ENCODE measurements at places on chromosomes 11 and 22.

GRCh38 chr11:74847395-74847794, 98.7 kb downstream of the RNF169 start:
- DNase-seq: no peak

GRCh38 chr11:30260813-30261212, 30.0 kb downstream of the FSHB start:
- DNase-seq: no peak

DNA sequence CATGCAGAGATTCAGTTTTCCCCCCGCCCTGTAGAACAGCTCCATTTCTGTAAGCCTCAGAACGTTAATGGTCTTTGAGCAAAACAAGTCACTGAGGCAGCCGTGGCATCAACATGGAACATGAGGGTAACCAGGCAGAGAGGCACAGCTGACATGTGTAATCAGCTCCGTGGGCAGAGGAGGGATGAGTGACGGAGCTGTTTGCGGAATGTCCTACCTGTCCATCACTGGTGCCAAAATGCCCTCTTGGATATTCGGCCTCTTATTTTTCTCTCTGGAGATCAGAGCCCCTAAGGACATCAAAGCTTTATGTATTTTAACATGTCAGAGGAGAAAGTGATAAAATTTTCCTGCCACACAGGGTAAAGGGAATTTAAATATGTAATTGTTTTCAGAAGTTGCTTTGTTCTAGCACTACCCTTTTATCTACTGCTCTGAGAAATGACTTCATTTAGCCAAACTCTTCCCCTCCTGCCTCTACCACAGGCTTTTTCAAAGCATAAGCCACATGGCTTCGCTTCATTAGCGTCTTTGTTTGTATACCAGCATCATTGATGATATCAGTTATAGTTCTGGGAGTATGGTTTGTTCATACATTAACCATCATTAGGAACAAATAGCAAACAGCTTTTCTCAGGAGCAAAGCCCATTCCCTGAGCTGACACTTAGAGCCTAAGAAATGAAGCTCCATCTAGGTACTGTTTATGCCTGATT, 32.9 kb downstream of the C11orf71 start:
- no peak for DNase-seq

GRCh38 chr11:44095506-44096359, at the start of gene EXT2:
TSS of gene EXT2 (plus strand) at chr11:44095678. CDS start at chr11:44107713, 12,035 bp downstream.
- peak; percentile 77 for DNase-seq

DNA sequence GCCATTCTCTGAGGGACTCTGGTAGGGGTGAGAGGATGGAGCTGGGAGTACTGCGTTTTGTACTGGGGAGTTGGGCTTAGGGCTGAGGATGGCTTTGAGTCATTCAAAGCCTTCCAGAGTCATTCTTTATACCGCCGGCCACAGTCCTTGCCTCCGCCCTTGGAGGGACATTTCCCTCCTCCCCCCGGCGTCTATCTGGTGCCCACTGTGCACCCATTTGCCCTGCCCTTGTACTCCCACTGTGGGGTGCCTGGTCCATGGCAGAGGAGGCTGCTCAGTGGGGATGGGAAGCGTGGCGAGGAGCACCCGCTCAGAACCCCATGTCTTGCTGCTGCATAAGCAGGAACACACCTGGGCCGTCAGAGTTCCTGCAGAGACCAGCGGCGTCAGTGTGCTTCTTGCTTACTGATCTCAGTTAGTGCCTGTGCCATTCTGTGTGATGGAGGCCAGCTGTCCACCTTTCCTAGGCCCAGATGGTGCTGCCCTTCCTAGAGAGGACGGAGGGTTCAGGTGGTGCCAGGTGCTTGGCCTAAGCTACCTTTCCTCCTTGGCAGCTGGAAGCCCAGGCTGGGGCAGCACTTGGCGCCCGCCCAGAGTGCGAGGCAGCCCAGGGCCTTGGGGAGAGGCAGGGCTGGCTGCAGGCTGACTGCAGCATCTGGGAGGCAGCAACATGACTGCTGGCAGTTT, 23.3 kb upstream of the TMEM191C start:
- DNase-seq: no peak

DNA sequence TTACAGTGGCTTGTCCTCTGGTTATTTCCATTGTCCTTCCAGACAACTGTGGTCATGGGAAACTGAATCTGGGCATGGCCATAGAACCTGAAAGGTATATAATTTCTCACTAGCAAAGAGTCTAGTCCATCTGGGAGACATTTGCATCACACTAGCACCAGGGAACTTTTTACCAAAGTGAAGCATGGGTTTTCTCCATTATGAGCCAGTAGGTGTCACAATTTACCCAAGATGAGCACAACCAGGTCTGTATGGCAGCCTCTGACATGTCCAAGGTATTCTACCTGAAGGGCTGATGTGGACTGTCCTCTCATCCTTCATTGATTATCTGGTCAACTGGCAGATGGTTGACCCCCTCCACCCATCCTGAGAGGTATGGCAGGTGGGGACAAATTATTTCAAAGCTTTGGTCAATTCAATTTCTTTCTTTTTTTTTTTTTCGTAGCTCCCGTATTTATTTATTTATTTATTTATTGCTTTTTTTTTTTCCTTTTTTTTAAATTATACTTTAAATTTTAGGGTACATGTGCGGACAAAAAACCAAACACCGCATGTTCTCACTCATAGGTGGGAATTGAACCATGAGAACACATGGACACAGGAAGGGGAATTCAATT, 425.9 kb downstream of the TMEM135 start:
- DNase-seq: peak; percentile 34

- no peak for DNase-seq
These were observed 37.8 kb downstream of the GALNT18 start for GRCh38 chr11:11583801-11584529.

DNA sequence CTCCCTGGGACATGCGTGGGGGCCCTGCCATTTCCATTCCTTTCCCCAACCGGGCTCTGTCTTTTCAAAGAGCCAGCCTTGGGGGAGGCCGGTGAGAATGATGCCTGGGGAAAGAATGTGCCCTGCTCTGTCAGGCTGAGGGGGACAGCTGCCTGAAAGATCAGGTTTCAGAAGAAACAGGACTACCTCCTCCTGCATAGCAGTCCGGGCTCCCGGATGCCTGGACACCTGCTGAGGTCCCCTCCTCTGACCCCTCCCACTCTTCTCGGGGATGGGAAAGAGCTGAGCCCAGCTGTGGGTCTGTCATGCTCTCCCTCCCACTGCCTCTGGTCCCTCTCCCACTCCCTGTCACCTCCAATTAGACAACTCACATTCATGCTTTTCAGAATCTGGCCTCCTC, 41.8 kb upstream of the CDON start:
- DNase-seq: no peak

GRCh38 chr22:32052936-32053791, 10.1 kb downstream of the SLC5A1 start:
- DNase-seq: peak; percentile 1

GRCh38 chr11:131662993-131663392, 292.6 kb downstream of the NTM start:
- DNase-seq: no peak

- no peak for DNase-seq
These were observed 43.5 kb downstream of the ST14 start for GRCh38 chr11:130202818-130203689.
